Neural crest cell (in vitro differentiated cells): ENCODE measurements at places on chromosomes 6 and 20.

DNA sequence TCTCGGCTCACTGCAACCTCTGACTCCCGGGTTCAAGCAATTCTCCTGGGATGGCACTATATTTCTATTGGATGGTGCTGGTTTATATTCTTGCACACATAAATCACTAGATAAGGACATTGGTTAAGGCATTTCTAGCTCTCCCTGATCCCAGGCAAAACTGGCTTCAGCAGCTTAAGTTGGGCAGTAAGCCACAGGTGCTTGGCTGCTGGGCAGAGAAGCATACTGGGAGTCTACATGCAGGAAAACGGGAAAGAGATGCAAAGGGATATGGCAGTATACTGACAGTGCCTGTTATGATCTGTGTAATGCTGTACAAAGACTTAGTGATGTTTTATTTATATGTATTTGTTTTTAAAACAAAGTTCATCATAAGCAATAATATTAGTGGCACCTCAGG lies 33.3 kb upstream of the ZFP64 start:
- DNase-seq: no peak

- no peak for DNase-seq
Measured at GRCh38 chr20:57163041-57163440, 103.4 kb downstream of the BMP7 start.

DNA sequence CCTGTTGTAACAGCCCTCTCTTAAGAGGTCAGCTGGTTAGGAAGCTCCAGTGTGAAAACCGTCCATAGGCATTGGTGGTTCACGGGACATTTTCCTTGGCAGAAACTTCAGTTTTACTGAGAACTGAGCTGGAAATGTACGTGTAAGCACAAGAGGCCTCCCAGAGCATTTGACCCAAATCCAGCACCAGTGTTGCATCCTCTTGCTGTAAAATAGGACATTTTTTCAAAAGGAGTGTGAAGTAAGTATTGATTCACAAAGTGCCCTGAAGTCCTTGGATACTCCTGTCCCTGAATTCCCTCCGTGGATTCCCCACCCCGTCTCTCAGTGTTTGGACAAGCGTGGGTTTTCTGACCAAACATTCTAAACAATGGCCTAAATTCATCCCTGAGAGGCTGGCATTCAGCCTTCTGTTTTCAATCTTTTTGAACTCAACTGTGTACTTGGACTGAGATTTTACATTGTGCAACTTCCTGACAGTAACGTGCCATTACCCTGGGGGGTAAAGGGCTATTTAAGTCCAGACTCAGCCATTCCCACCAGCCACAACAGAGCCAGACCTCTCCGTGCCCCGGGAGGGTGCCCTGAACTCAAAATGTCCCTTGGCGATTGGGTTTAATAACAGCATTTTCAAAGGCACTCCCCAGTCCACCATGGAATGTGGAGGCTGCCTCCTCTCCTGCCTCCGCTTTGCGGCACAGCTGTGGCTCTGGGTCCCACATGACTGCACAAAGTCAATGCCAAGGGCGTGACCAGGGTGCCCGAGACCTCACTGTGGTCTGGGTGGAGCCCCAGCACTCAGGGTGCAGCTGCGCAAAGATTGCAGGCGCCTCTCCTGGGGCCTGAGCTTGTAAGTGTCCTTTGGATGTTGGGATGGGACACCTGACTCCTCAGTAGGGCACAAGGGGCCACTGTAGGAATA lies 92.7 kb upstream of the AFDN start:
- no peak for DNase-seq

- no peak for DNase-seq
Measured at GRCh38 chr6:47264775-47265184, 44.9 kb downstream of the TNFRSF21 start.

- no peak for DNase-seq
Measured at GRCh38 chr6:118683881-118684872, 32.8 kb upstream of the CEP85L start.

DNA sequence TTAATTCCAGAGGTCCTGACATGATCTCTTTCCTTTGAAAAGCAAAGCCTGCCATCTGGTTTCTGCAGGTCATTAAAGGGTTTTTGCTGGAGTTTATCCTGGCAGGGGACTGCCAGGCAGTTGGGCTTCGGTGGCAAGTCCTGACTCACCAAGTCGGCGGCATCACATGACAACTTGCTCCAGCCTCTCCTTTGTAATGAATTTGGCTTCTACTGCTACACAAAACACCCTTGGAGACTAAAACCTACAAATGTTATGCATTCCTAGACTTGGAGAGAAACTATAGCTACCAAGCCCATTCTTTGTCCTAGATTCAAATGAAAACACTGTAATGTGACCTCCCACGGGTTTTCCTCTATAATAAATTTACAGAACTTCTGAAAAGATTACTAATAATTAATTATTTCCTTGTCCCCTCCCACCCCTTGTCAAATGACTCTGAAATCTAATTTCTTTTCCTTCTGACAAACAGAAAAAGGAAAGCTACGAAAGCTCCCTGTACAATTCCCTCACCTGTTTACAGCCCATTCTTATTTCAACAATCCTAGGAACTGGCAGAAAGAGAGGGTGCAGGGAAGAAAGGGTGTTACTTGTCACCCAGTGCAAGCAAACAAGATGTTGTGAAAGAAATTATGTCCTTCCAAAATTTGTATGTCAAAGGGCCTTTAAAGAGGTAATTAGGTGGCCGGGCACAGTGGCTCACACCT lies 62.9 kb downstream of the QRSL1 start:
- DNase-seq: no peak

DNA sequence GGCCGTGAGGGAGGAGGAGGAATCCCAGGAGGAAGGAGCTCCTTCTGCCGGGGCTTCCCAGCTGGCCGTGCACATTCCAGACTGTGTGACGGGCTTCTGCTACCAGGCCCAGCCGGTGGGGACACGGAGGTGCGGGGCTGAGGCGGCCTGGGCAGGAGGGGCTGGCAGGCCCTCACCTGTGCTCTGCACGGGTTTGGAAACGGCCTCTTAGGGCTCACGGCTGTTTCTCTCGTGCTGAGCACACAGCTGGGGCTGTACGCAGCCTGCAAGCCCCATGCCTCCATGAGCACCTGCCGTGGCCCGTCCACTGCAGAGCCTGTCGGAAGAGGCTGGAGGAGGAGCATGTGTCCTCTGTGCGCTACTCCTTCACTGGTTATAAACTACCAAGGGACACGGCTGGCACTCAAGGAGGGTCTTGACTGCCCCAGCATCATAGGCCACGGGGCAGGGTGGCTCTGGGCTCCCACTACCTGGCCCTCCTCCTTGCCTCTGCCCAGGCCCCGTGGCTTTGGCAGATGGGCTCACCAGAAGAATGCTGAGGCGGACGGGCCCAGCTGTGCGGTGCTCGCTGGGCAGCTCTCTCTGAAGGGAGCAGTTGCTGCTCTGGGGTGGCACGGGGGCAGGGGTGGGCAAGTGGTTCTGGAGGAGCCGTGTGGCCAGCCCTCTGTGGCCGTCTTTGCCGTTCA lies 15.8 kb downstream of the NPEPL1 start:
- DNase-seq: peak; percentile 0

- no peak for DNase-seq
Measured at GRCh38 chr6:98833057-98833306, 1.4 kb upstream of the POU3F2 start.

- DNase-seq: no peak
Measured at GRCh38 chr6:32427934-32428474, 11.7 kb upstream of the HLA-DRA start.

DNA sequence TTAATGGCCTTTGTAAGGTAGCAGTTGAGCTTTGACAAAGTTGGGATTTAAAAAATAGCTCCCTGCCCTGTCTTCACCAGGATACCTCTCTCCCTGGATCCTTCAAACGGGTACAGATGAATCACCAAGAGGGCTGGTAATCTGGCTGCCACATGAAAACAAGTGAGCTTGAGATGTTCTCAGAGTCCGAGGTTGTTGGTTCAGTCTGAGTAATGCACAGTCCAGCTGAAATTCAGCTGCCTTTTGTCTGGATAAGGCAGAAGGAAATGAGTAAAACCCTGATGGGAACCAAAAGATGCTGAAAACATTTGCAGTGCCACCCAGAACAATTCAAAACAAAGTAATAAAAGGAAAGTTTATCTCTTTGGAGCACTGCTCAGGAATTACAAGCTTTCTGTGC lies 86.8 kb downstream of the GJA1 start:
- no peak for DNase-seq

DNA sequence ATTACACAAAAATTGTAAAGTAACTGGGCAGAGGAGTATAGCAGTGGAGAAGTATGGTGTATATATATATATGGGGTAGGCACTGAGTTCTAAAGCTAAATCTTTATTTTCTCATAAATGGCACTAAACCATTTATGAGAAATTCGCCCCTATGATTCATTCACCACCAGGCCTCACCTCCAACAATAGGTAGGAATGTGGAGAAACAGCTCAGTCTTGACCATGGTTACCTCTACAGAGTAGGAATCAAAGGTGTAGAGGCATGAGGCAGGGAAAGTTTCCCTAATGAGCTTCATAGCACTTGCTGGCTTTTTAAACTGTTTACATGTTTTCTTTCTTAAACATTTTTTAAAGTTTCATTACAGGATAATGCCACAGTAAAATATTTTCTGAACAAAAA lies 36.9 kb upstream of the SUMO4 start:
- no peak for DNase-seq

GRCh38 chr20:62651285-62652021 lies 9.2 kb downstream of the SLCO4A1 start:
- DNase-seq: no peak

GRCh38 chr6:135901774-135902524 lies 50.4 kb downstream of the PDE7B start:
- no peak for DNase-seq

DNA sequence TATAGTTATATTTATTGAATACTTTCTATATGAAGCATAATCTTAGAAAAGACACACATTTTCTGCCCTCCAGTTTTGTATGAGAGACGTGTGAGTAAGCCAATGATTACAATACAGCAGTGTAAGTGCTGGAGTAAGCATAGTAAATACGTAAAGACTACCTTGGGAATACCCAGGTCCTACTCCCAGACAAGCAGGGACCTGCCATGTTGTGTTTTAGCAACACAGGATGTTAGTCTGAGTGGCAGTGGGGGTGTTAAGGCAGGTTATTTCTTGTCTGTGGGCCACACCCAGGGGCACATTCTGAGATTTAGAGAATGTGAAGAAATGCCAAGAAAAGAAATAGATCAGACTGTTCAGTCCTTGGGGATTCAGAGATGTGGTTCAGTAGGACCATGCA lies 34.3 kb upstream of the RNF144B start:
- no peak for DNase-seq

DNA sequence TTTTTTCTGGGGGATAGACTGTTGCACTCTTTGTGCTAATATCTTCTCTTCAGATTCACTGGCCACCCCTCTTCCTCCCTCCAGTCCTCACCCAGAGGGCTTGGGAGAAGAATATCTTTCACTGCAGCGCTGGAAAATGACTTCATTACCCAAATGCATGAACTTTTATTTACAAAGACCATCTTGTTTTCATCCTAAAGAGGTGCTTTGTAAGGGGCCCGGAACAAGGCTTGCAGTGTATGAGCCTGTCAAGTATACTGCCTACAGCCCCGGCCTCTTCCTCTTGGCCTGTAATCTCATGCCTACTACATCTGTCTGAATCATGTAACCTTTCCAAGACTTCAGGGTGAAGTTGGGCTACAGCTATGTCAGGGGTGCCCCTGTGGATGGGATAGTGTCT lies 554 bp upstream of the LAMA4 start:
- peak; percentile 29 for DNase-seq

GRCh38 chr20:48414786-48415185 lies 413.0 kb downstream of the PREX1 start:
- no peak for DNase-seq

GRCh38 chr6:137756788-137757187 lies 110.3 kb upstream of the TNFAIP3 start:
- no peak for DNase-seq

GRCh38 chr6:116313101-116313776 lies 33.5 kb upstream of the TSPYL1 start:
- DNase-seq: no peak

- DNase-seq: no peak
Measured at GRCh38 chr20:36236786-36237121, 476 bp downstream of the AAR2 start.
